Cortex of kidney (tissue), 1 donor: ENCODE measurements at places on chromosomes 4 and X.

- no peak for DNase-seq
Measured at GRCh38 chr4:2671267-2671895, 84.8 kb downstream of the TNIP2 start.

- no peak for DNase-seq
Measured at GRCh38 chr4:101806914-101807313, 16.4 kb downstream of the BANK1 start.

DNA sequence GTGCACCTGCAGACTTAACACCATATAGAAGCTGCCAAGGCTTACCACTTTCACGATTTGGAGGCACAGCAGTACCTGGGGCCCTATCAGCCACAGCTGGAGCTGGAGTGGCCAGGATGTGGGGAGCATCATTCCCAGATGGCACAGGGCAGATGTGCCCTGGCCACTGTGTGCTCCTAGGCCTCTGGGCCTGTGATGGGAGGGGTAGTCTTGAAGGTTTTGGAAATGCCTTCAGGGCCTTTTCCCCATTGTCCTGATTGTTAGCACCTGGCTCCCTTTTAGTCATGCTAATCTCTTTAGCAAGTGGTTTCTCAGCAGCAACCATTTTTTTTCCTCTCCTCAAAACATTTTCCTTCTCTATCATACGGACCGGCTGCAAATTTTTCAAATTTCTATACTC lies 490.2 kb downstream of the RAB28 start:
- no peak for DNase-seq

DNA sequence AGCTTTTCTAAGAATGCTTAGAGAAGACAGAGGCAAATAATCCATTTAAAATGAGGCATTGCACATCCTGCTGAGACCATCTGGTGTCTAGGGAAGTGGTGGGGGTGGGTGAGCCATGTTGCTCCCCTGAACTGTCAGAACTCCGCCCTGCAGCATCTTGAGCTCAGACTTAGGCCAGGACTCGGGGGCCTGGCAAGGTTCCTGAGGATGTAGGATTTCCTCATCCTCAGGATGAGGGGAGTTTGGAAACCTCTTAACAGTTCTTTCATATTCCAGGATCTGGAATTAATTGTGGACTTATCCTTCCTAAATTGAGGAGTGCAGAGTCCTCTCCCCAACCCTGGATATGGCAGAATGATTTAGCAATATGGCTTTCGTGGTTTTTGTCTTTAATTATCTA lies 6.6 kb downstream of the TLL1 start:
- DNase-seq: no peak
